NCI-H460 (cell line): ENCODE measurements at places on chromosomes 3 and 15. TPM values are rescaled to one million over a fixed set of nuclear protein-coding genes. Genes with fewer than 3 reads are reported as not detected.

The ATP13A4 gene
- total RNA-seq = not detected in 2 replicates

The CPLX3 gene
- total RNA-seq = 0.07 TPM in 1 of 2 replicates, not detected in the other

The SUSD5 gene
- total RNA-seq = 1.7 and 2.0 TPM in 2 replicates

The FBXW12 gene
- total RNA-seq = not detected in 2 replicates

The VWA5B2 gene
- 0.35 TPM in 1 of 2 replicates, not detected in the other for total RNA-seq

The FHIT gene
- 1.6 and 2.1 TPM in 2 replicates for total RNA-seq

The CAND2 gene
- 0.12 and 0.57 TPM in 2 replicates for total RNA-seq

The FSD2 gene
- not detected in 2 replicates for total RNA-seq

The ACAN gene
- total RNA-seq = not detected in 2 replicates

The CFAP100 gene
- not detected in 2 replicates for total RNA-seq

The SI gene
- not detected in 2 replicates for total RNA-seq

The EXD1 gene
- total RNA-seq = not detected in 2 replicates

The PIF1 gene
- total RNA-seq = 9.8 and 11.5 TPM in 2 replicates

The CCDC39 gene
- not detected in 2 replicates for total RNA-seq

The MLF1 gene
- 6.6 and 8.5 TPM in 2 replicates for total RNA-seq

The RGMA gene
- total RNA-seq = 0.42 and 0.72 TPM in 2 replicates

The ITIH3 gene
- not detected in 2 replicates for total RNA-seq

The NTRK3 gene
- not detected in 2 replicates for total RNA-seq

The C2CD4A gene
- 0.63 and 0.72 TPM in 2 replicates for total RNA-seq

The LHFPL4 gene
- total RNA-seq = not detected in 2 replicates
